Neural progenitor cell (in vitro differentiated cells): ENCODE measurements at places on chromosomes 7 and 10. TPM values are rescaled to one million over a fixed set of nuclear protein-coding genes. Genes with fewer than 3 reads are reported as not detected.

GRCh38 chr7:46007990-46008643, 87.0 kb upstream of the IGFBP3 start:
- DNase-seq, result no peak

DNA sequence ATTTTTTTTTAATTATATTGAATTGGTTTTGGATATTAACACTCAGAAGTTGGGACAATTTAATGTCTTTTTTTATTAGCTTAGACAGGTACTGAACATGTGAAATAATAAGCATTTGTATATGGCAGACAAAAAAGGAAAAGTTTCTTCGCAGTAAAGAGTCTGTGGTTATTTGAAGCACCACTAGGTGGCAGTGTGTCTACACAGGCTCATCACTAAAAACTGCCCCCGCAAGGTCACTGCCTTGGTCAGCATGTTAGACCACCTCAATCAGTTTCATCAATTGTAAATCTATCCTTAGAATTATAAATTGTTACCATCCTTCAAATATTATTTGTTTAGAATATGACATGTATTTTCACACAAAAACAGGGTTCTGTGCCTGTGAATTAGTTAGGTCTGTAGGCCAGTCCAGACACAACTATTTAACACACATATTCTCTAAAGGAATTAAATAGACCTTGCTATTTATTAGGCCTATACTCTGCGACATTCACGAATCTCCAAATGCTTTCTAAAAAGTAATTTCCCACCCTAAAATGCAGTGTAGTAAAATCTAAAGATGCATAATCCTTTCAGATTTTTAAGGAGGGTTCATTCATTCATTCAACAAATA, 17.0 kb downstream of the PNLIPRP3 start:
- DNase-seq, result peak; percentile 70

ITPRID1 gene
- not detected in 2 replicates for total RNA-seq

ASB13 gene
- 15.0 and 18.1 TPM in 2 replicates for total RNA-seq

DNA sequence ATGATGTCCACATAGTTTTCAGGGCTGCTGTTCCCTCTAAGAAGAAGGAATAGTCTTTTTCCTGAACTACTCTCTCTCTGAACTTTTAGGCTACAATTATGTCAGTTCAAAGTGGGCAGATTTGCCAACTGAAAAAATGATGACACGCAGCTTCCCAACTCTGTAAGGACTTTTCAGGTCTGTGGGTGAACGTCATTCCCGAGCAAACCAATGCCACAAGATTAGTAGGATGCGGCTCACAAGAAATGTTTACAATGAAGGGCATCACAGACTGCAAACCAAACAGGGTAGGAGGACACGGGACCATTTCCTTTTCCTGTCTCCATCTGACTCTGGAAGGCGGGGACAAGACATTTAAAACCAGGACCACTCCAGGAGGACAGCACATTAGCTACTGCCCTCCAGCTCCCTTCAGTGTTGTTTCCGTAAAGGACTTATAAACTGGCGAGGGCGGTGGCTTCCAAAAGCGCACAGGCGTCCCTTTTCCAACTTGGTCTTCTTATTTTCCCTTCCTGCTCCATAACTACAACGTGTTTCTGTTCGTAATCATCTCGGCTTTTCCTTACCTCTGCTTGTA, 539 bp upstream of the MKLN1 start:
- no peak for DNase-seq

DNA sequence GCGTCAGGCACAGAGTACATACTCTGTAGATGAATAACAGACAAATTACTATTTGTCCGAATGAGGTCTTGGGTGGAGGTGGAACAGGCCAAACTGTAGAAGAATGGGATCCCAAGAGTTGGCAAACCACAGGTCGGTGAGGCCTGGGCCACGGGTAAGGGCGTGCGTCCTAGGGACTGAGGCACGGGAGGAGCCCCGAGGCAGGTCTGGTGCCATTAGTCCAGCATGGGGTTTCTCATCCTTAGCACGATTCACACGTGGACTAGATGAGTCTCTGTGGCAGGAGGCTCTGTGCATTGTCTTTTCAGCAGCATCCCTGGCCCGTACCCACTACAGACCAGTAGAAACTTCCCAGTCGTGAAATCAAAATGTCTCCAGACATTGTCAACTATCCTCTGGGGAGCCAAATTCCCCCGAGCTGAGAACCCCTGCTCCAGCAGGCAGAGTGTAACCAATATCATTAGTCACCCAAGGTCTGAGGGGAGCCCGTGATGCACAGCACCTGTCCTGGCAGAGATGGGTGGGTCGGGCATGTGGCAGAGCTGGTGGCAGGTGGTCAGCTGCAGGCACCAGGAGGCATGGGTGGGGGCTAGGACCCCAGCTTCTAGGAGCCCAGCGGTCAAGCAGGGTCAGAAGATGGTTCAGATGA, 61.3 kb downstream of the COL13A1 start:
- DNase-seq, result no peak

DNA sequence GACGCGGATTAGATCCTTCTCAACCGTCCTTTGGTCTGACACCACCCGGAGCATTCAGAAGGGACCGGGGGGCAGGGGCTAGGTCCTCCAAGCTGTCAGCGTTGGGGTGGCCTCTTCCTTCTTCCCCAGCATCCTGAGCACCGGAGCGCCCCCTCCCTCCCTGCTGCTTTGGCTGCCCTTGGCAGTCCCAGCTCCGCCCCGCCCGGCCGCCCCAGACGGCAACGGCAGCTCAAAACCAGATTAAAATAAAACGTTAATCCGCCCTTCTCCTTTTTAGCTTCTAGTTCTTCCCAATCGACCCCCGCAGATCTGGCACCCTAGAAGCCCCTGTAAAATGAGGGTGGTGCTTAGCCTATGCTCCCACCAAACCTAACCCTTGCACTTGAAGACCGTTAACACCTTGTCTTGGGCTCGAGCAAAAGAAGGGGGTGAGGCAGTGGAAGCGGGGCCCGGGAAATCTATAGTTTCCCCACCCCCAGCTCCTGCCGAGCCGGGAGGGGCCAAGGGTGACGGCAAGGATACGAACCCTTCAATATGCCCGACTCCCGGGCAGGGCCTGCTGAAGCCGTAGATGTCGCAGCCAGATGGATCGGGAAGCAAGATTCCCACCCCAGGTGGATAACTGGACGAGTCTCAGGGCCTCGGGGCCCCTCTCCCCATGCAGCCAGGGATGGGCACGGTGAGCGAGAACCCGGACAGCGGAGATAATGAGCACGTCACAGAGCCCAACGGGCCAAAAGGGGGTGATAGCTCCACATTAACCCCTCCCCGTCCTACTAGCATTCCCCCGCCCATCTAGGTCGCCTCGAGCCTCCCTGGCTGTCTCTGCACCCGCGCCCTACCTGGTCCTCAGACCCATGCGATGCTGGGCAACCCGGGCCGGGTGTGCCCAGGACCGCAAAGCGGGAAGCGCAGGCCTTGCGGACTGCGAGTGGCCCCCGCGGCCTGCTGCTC, 169.7 kb downstream of the NRF1 start:
- DNase-seq, result no peak

GRCh38 chr7:553636-554111, 34.0 kb upstream of the PDGFA start:
- DNase-seq, result no peak

DNA sequence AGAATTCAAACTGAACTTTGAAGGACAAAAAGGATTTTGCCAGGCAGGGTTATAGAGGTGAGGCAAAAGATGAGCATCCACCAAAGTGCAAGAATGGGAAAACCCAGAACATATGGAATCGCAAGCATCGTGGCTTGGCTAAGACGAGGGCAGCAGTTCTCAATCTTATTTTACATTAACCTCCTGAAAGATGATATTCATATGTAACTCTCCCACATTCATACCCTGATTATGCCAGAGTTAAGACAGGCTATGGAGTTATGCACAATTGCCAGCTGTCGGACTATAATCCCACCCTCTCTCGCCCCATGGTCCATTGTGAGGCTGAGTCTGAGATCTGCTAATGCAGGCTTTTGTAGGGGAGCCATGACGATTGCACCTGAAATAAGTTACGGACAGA, 21.2 kb upstream of the ASAH2 start:
- DNase-seq, result no peak

DNA sequence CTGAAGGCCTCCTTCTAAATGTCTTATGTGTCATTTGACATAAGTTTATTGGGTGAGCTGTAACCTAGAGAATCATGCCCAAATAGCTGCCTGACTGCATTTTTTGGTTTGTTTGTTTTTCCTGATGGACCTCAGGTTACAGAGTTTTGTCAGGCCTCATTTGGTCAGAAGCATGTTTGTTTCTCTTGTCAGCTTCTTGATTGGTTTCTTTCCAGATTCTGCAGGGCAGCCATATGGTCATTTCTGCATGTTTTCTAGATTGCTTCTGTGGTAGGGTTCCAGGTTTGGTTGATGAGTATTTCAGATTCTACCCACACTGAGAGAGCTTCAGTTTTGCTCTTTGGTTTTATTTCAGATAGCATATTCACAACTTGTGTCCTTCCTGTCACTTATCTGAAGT, 28.0 kb downstream of the GLCCI1 start:
- DNase-seq, result no peak

GRCh38 chr7:46558482-46559193, 637.6 kb upstream of the IGFBP3 start:
- no peak for DNase-seq

DNA sequence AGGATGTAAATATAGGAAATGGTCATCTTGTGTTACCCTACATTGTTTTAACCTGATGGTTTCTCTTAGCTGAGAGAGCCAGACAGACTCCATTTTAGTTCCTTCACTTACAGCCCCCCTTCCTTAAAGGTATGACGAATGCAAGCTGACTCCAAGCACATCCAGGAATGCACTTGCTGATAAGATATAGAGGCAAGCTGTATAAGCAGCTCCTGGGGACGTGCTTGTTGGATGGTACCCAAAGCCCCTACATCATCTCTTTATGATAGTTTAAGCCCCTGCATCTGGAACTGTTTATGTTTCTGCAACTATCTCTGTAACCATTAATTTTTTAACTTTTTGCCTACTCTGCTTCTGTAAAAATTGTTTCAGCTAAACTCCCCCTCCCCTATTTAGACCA, 41.7 kb downstream of the ZNF25 start:
- no peak for DNase-seq

GRCh38 chr10:45432700-45433472, 58.9 kb downstream of the ALOX5 start:
- DNase-seq, result no peak

TUBB8 gene
- total RNA-seq, result 1.9 and 4.3 TPM in 2 replicates

ELN gene
- total RNA-seq, result 0.47 and 1.1 TPM in 2 replicates

GRCh38 chr7:7639421-7639820, 1.1 kb upstream of the UMAD1 start:
- no peak for DNase-seq

- DNase-seq, result no peak
Observed at GRCh38 chr10:9944690-9945089, 1073.0 kb upstream of the CELF2 start.

CHAT gene
- not detected in 2 replicates for total RNA-seq

- no peak for DNase-seq
Observed at GRCh38 chr7:66642186-66642585, 13.5 kb downstream of the KCTD7 start.

DNA sequence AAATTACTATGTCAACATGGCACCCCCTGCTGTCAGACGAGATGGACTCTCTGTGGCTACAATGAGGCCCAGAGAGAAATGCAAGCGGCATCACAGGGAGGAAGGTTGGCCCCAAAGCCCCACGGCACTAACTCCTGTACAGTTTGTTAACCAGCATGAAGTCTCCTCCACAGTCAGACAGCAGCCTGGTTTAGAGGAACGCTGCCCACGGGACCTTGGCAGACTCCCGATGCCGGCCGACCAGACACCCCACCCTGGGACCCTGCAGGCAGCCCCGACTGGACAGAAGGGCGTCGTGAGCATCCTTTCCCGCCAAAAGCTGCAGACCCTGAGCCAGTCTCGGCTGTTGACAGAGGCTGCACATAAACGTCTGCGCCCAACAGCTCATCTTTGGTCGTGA, 158.8 kb downstream of the DIP2C start:
- no peak for DNase-seq

ALOX5 gene
- total RNA-seq, result 0.96 and 1.6 TPM in 2 replicates

DGKB gene
- total RNA-seq, result 2.2 and 5.5 TPM in 2 replicates
